NCI-H1436 (cell line): ENCODE measurements at places on chromosomes 3 and 15.

GRCh38 chr3:284322-284721 lies 87.8 kb downstream of the CHL1 start:
- DNase-seq: no peak

GRCh38 chr3:159944781-159945180 lies 43.9 kb upstream of the IL12A start:
- no peak for DNase-seq

DNA sequence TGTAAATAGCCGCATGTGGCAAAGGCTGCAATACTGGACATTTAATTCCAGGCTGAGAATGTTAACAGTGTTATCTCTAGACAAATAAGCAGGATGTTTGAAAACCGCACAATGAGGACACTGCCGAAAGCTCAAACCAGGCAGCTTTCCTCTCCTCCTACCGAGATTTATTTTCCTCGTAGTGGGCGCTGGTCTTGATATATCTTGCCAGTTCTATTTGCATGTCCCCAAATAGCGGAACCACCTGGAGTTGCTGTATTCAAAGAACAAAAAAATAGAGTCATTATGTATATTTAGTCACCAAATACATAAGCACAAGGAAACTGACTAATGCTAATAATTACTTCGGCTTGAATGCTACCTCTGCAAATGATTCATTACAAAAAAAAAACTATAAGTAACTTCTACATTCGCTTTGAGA lies 46.5 kb downstream of the CYFIP1 start:
- DNase-seq: no peak

DNA sequence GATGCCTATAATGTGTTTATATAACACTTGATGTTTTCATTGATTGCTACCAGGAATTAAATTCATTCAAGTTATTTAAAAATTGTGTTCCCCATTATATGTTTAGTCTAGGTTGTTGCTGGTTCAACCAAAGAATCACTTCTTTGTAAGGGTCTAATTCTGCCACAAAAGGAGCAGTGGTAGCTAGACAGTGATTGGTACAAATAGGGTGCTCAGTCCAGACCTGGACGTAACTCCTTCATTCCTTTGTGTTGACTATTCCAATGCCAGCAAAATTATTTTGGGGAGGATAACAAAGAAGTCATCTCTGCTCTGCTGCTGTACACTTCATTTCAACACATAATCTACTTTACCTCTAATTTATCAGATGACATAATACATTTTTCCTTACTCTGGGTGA lies 1.2 kb downstream of the CHMP2B start:
- DNase-seq: no peak

GRCh38 chr15:40437752-40438687 lies 2.7 kb upstream of the BAHD1 start:
- DNase-seq: no peak

- no peak for DNase-seq
Measured at GRCh38 chr3:148131990-148132638, 565.6 kb upstream of the AGTR1 start.
